Activated CD4-positive, alpha-beta T cell treated with anti-CD3 and anti-CD28 coated beads, Interleukin-2, amount 50 U/mL, for 4 hours (primary cell): ENCODE measurements at places on chromosomes 5 and 9.

- DNase-seq: no peak
Observed at GRCh38 chr5:152813526-152813925, 408.4 kb upstream of the NMUR2 start.

- no peak for DNase-seq
Observed at GRCh38 chr5:102916109-102916508, 161.0 kb downstream of the PAM start.

- no peak for DNase-seq
Observed at GRCh38 chr5:154575546-154576428, 97.8 kb upstream of the HAND1 start.

DNA sequence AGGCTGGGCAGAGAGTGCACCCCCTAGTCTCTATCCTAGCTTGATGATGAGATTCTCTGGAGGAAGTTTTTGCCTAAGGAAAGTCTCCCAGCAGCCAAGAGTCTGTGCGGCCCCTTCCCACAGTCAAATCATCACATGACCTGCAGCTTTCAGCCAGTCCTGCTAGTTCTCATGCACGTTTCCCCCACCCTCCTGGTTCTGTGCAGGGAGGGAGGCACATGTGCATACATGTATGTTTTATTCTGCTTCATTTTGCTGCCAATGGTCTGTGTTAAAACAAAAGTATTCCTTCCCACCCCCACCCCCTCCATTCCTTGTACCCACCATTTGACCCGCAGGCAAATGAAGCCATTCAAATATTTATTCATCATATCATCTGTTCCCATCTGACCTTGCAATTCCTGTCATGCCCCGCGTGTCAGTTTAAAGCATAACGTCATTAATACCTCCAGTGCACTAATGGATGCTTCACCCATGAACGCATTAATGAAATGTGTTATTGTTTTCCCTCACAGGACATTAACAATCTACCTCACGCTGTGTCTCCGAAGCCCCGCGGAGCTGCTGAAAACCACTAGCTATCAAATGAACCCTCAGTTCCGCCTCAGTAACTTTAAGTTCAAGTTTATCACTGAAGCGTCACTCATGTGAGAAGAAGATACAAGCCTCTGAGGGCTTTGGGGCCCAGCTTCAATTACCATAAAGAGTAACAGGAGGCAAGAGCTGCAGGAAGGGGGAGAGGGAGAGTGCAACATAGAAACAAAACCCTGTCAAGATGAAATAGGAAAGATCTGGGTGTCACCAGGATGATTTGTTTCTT, 139.6 kb downstream of the RASEF start:
- no peak for DNase-seq

DNA sequence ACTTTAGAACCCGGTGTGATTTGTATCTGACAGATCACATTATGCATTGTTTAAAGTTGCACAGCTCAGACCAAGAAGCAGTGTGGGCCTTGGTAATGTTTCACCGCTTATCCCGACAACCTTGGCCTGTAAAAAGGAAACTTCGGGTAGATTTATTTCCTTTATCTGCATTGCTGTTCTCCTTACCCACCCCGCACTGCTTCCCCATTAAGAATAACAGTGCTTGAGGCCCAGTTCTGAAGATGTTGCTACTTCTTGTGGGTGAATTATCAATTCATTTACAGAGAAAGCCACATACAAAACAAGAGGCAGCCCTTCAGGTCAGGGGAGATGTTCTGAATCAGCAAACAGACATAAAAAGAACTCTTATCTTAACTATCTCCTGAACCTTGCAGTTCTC, 8.4 kb downstream of the SMARCA2 start:
- no peak for DNase-seq

DNA sequence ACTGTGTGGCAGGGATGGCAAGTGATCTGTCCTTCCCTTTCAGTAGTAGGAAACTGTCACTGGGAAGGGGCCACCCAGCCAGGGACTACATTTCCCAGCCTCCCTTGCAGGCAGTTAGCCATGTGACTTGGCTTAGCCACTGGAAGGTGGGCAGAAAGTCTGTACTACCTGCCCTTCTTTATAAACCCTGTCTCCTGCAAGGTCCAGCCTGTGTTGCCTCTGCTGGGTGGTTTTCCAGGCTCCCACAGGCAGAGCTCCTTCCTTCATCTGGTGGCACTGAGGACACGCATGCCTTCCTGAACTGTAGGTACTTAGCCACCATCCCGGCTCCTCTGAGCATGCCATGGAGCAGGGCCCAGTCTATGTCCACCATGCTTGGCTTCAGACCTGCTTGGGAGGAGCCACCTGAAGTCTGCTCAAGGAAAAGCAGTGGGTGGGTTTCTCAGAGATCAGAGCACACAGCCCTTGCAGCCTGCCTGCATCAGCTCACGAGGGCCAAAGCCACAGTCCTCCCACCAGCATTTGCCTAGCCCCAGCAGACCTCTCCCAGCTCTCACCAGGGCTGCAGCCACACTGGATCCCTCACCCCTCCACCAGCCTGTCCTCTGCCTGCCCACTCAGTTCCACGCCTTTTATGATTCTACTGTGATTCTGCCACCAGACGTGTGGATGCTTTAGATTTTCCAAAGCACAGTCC, 16.7 kb upstream of the SLC25A51 start:
- no peak for DNase-seq

DNA sequence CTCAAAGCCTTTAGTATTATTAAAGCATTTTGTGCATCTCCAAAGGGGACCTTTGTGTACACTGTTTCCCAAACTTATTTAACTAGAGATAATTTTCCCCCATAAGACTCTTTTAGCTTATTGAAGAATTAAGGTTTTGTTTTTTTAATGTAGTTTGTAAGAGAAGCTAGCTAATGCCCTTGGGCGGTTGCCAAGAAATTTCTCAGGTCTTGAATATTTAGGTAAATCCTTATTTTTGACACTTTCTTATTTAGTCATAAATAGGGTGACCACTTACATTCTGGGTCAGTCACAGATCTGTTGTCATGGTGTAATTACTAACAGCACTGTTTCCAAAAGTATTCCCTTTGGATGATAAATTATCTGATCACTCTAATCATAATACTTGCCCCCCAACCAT, 27.2 kb downstream of the TNFAIP8 start:
- no peak for DNase-seq

DNA sequence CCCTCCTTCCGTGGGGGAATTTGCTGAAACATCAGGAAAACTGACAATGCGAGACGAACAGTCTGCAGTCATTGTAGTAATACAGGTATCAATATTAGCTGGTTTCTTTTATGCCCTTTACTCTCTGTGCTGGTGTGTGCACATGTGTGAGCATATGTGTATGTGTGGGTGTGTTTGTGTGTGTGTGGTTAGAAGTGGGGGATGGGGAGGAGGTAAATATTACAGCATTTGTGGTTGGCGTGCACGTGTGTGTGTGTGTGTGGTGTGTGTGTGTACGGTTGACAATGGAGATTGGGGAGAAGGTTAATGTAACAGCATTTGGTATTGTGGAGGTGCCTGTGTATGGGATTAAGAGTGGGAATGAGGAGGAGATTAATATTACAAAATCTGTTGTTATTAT, 219.4 kb downstream of the ADGRV1 start:
- DNase-seq: no peak

GRCh38 chr5:136240894-136241293, 47.9 kb upstream of the SMIM32 start:
- no peak for DNase-seq

- no peak for DNase-seq
Observed at GRCh38 chr9:16044579-16044881, 491.7 kb downstream of the CCDC171 start.

DNA sequence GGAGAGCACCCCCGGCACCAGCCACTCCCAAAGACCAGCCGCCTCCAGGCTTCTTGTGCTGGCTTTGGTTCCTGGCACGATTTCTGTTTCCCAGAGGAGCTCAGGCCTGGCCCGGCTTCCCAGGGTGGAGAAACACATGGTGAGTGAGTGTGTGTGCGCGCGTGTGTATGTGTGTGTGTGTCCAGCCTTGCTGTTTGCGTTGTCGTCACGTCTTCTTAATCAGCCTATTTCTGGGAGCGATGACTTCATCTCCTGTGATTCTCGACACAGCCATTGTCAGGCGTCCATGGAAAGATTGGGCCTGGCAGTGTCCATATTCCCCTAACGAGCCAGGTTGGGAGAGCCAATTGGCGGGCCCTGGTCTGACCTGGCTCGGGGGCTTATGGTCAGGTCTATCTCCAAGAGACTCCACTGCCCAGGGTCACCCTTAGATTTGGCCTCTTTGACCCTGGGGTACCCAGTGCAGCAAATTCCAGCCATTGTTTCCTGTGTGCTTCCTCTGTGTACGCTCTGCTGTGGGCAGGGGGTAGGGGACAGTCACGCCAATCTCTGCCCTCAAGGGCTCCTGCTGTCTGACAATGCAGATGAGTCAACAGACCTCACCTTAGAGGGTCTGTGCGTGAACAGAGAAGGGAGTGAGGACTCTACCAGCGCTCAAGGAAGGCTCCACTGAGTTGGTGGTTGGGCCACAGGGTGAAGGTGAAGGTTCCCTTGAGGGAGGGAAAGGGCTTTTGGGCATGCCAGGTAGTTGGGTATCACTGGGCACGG, 73.8 kb downstream of the DAB2IP start:
- DNase-seq: no peak

- no peak for DNase-seq
Observed at GRCh38 chr5:32726086-32726557, 15.0 kb downstream of the NPR3 start.

- DNase-seq: no peak
Observed at GRCh38 chr5:127957183-127957582, 126.4 kb upstream of the SLC12A2 start.

GRCh38 chr5:181184845-181185216, 20.2 kb downstream of the TRIM7 start:
- no peak for DNase-seq

GRCh38 chr5:180568914-180569313, 22.4 kb downstream of the SCGB3A1 start:
- no peak for DNase-seq
